Left ventricle myocardium inferior (tissue), 1 donor: ENCODE measurements at places on chromosomes 7 and 10. TPM values are rescaled to one million over a fixed set of nuclear protein-coding genes. Genes with fewer than 3 reads are reported as not detected.

Gene CCDC146
- 4.7 TPM for total RNA-seq

Gene BICC1
- 5.7 TPM for total RNA-seq

Gene CRYGN
- 0.41 TPM for total RNA-seq

Gene GLI3
- 5.5 TPM for total RNA-seq

Gene SYT15
- 1.9 TPM for total RNA-seq

Gene OR6B1
- total RNA-seq: not detected

Gene TEX47
- total RNA-seq: not detected

Gene GJC3
- 0.27 TPM for total RNA-seq

Gene NUP42
- total RNA-seq: 20.3 TPM

Gene SORCS3
- 0.03 TPM for total RNA-seq

Gene SDHAF3
- total RNA-seq: 20.5 TPM

Gene ST8SIA6
- total RNA-seq: 10.1 TPM

Gene TWIST1
- total RNA-seq: 1.3 TPM

GRCh38 chr7:159152816-159153215, 8.1 kb upstream of the VIPR2 start:
- no peak for DNase-seq

GRCh38 chr10:45063591-45064231, 63.0 kb downstream of the ZNF22 start:
- DNase-seq: no peak

- DNase-seq: no peak
These were observed 88.0 kb downstream of the RAPGEF5 start for GRCh38 chr7:22268884-22269421.

DNA sequence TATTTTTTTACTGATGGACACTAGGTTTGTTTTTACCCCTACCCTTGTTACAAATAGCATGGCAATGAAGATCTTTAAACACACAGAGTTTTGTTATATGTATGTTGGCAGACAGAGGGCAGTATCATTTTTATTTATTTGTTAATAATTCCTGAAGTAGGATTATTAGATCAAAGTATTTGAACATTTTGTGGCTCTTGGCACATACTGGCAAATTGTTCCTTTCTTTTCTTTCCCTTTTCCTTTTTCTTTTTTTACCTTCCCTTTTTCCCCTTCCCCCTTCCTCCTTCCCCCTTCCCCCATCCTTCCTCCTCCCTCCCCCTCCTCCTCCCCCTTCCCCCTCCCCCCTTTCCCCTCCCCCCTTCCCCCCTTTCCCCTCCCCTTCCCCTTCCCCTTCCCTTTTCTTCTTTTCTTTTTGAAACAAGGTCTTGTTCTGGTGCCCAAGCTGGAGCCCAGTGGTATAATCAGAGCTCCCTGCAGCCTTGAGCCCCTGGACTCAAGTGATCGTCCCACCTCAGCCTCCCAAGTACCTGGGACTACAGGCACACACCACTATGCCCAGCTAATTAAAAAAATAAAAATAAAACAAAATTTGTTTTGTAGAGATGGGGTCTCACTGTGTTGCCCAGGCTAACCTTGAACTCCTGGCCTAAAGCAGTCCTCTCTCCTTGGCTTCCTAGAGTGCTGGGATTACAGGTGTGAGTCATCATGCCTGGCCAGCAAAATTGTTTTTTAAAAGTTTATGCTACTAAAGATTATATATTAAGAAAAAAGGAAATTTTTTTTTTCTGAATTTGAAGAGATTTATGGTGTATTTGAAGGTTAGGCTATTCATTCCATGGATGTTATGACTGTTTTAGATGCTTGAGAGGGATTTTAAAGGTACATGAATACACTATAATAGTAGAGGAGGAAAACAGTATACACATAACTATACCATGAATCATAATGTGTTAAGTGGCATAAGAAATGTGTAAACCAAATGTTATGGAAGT, 39.3 kb downstream of the SEPTIN7 start:
- DNase-seq: no peak

GRCh38 chr10:4868357-4868657, 42.3 kb downstream of the AKR1E2 start:
- no peak for DNase-seq

GRCh38 chr7:128785738-128786137, 6.0 kb upstream of the CCDC136 start:
- DNase-seq: no peak

DNA sequence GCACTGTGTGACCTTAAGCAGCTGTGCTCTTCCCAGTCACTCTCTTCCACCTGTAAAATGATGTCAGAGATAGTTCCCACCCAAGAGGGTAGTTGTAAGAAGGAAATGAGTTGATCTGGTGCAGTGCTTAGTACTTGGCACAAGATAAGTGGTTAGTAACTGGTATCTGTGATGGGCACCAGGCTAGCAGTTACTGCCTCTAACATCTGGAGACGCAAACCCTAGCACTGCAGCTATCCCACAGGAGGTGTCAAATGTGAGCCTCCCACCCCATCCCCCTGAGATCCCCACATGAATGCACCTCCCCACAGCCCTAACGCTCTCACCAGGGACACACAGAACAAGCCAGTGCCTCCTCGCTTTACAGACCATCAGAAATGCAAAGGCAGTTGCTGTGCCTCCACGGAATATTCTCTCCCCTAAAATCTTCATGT, 72.0 kb downstream of the KCNMA1 start:
- no peak for DNase-seq

GRCh38 chr7:50349963-50350944, 45.7 kb downstream of the IKZF1 start:
- no peak for DNase-seq

GRCh38 chr10:80202934-80203834, 2.2 kb downstream of the ANXA11 start:
- DNase-seq: peak; percentile 81

- no peak for DNase-seq
These were observed 364.7 kb upstream of the NFE2L3 start for GRCh38 chr7:25787336-25787735.

- DNase-seq: no peak
These were observed 247.8 kb downstream of the EBF3 start for GRCh38 chr10:129716211-129716681.

DNA sequence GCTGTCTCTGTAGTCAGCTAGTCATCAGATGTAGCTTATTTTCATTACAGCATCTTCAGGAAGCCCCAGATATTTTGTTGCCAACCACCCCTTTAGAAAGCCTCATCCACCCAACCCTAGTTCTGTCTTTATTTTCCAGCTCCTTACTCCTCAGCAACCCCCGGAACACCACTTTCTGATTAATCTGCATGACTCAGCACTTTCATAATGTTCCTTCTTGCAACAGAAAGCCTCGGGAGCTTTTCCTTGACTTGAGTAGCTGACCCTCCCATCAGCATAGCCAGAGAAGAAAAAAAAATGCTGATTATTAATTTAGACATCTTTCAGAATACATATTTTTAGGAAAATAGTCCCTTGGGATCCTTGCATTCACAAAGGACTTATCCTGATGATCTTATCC, 244.0 kb upstream of the CXCL12 start:
- DNase-seq: no peak

GRCh38 chr10:119250641-119251314, 43.4 kb downstream of the GRK5 start:
- DNase-seq: no peak

GRCh38 chr10:88490231-88490980, 92.7 kb downstream of the RNLS start:
- DNase-seq: no peak

DNA sequence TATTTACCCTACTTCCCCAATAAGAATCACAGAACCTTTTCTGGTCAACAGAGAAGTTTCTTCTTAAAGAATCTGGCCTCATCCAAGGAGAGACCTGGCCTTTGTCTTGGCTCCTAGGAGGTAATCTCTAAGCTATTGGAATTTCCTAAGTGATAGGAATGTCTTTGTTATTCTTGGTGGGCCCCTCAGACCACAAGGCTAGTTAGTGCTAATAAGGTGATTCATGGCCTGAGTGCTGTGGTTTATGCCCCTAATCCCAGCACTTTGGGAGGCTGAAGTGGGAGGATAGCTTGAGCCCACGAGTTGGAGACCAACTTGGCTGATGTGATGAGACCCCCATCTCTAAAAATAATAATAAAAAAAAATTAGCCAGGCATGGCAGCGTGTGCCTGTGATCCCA, 60.0 kb upstream of the CYP2C18 start:
- DNase-seq: no peak

- DNase-seq: no peak
These were observed 92.0 kb downstream of the DYNC2I1 start for GRCh38 chr7:158948376-158948775.

- no peak for DNase-seq
These were observed 184.4 kb downstream of the TCERG1L start for GRCh38 chr10:131127138-131127589.
